Fibroblast of lung (primary cell): ENCODE measurements at places on chromosomes 12 and 14. TPM values are rescaled to one million over a fixed set of nuclear protein-coding genes. Genes with fewer than 3 reads are reported as not detected.

COCH gene
- 0.33 and 0.51 TPM in 2 replicates for total RNA-seq

MYF5 gene
- total RNA-seq = not detected in 2 replicates

ANO2 gene
- 0.17 TPM in 1 of 2 replicates, not detected in the other for total RNA-seq

PCED1B gene
- total RNA-seq = 0.26 and 0.33 TPM in 2 replicates

SLCO1C1 gene
- not detected in 2 replicates for total RNA-seq

SAMD15 gene
- total RNA-seq = 0.33 and 0.77 TPM in 2 replicates

NELL2 gene
- 0.17 and 0.26 TPM in 2 replicates for total RNA-seq

PPP4R4 gene
- 0.51 and 0.99 TPM in 2 replicates for total RNA-seq

- no peak for DNase-seq
Measured at GRCh38 chr14:38762845-38763244, 340.2 kb downstream of the SEC23A start.

GRCh38 chr14:75653563-75653962, 7.1 kb downstream of the ERG28 start:
- no peak for DNase-seq

DNA sequence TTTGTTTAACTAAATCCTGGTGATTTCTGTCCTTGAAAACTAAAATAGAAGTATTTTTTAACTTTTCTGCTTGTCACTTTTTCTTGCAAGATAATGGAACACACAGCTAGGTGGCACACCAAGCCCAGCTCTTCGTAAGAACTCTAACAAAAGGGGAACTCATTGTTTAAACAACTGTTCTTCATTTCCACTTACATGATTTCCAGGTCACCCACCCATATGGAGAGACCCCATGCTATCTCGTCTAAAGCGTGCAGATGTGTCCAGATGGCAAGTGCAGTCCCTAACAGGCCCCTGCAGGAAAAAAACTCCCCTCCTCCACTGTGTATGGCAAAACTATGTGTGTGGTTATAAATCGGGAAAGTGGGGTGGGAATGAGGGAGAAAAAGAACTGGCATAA, 43.3 kb upstream of the NT5DC3 start:
- peak; percentile 63 for DNase-seq

GRCh38 chr14:105187935-105188524, 6.9 kb upstream of the NUDT14 start:
- DNase-seq = no peak

DNA sequence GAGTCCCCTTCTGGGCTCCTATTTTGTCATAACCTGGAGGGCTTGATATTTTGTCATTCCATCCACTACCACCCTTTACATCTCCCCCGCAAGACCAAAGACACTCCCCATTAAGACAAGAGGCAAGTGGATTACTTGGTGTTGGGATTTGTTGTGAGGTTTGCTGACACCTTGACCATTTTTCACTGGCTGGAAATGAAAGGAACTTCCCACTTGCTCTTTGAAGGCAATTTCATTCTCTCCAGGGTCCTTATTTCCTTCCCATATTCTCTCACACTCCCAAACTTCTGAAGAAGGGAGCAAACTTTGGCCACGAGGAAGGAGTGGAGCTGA, 14.9 kb downstream of the AGAP2 start:
- no peak for DNase-seq

- DNase-seq = peak; percentile 36
Measured at GRCh38 chr12:30000401-30000800, 216.7 kb upstream of the TMTC1 start.

- peak; percentile 48 for DNase-seq
Measured at GRCh38 chr12:59980476-59980875, 384.6 kb downstream of the SLC16A7 start.

GRCh38 chr14:22546722-22547071, 42.3 kb downstream of the DAD1 start:
- no peak for DNase-seq

- DNase-seq = no peak
Measured at GRCh38 chr12:1839464-1839863, 19.1 kb downstream of the LRTM2 start.

DNA sequence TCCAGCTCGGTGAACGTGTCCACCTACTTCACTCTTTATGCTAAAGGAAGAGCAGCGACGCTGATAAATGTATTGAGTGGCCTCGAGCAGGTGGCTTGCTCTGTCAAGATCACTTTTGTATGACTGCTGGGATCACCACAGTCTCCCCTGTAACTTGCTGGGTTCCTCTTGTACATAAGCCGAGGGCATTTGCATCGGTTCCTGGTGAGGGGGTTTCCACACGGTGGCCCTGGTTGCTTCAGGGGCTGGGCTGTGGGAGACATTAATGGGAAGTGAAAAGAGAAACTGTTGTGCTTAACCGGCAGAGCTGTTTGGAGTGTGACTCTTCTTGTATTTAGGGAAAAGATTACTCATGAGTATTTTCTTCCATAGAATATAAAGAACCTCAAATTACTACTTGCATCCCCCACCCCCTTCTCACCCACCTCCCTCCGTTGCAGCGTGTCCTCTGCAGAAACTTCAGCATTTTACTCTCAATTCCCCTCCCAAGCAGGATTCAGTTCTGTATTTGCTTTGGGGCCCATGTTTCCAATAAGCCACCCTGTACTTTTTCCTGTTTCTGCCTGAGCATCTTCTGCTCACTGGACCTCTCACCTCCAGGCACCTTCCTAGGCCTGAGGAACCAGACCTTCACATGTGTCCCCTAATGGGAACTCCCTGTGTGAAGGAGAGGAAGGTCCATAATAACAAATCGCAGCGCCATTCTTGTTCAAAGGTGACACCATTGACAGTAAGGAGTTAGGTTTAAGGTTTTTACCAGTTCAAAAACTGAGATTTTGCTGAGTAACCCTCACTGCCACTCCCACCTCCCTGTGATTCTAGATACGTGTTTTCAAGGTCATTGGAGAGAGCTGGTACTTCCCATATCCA, 187.0 kb downstream of the ETV6 start:
- DNase-seq = no peak

DNA sequence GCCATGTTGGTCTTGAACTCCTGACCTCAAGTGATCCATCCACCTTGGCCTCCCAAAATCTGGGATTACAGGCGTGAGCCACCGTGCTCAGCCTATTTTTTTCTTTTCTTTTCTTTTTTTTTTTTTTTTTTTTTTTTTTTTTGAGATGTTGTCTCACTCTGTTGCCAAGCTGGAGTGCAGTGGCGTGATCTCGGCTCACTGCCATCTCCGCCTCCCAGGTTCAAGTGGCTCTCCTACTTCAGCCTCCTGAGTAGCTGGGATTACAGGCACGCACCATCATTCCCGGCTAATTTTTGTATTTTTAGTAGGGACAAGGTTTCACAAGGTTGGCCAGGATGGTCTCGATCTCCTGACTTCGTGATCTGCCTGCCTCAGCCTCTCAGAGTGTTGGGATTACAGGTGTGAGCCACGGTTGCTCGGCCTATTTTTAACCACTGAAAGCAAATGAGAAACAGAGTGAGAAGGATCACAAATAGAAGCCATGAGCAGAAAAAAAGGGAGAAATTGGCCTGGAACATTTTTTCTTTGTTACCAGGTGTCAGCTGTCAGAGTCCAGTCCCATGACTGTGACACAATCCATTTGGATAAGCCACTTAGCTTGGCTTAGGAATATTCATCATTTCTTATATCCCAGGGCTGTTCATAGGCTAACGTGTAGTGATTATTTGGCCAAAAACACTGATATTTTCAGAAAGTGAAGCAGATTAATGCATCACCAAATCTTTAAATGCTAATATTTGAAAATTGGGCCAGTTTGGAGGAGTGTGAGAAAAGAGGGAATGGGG, 7.9 kb upstream of the NFKBIA start:
- DNase-seq = no peak

DNA sequence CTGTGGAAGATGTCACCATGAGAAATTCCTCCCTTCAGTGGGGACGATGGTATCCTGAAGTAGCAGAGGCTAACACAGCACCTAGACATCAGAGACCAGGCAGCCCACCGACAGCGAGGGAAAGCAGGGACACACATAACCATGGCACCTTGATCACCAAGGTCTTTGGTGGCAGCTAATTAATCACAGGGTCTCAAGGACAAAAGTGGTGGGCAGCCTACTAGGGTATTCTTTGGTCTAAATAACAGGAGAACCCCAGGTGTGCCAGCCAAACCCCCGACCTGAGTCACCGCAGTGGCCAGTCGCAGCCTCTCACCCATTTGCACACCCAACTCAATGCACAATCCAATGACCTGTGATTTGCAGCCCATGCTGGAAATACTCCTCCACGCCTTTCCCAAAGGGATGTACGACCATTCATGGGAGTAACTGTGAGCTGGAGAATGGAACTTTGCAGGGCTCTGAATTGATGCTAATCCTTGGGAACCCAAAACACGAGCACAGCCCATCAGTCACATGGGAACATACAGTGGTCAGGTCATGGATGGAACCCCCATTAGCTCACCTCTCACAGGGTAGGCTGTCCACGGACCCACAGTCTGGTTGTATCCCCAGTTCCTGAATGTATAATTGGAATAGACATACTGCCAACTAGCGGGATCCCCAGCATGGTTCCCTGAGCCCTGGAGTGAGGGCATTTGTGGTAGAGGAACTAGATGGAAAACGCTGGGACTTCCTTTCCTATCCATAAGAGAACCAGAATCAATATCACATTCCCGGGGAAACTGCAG, 58.7 kb upstream of the C14orf180 start:
- DNase-seq = no peak

DNA sequence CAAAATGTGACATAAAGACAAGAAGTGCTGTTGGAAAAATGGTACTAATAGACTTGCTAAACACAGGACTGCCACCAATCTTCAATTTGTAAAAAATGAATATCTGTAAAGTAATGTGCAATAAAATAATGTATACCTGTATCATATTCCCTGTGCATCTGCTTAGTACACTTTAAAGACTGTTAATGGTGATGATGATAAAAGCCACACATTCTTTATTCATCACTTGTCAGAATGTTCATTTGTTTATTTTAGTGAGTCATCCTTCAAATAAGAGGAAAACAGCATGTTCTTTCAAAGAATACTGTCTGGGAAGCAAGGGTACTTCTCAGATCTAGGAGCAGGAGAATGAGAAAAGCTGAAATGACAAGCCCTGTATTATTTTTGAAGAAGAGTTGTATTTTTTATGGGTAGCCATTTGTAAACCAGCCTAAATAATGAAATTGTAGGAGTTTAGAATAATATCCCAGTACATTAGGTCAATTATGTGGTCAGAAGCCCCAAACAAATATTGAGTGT, 78.3 kb upstream of the PSMA6 start:
- DNase-seq = peak; percentile 63

- DNase-seq = no peak
Measured at GRCh38 chr14:88605594-88605993, 42.8 kb downstream of the ZC3H14 start.

DNA sequence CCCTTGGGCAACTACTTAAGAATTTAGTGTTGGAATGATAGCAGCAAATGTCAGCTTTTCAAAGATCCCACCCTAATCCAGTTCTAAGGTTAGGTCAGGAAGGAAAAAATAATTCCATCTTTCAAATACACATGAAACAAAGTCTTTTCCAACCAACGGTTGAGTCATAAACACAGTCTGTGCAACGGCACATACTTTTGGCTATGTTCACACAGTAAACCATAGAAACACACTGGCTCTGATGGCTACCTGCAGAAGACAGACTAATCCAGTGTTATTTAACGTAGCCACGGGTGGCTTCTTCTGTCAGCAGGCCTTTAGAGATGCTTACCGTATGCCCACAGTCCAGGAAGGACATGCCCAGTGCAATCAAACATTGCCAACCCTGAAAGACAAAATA, 35.7 kb downstream of the HIGD1C start:
- no peak for DNase-seq

GRCh38 chr14:23066368-23066767, 9.0 kb upstream of the CDH24 start:
- no peak for DNase-seq

GRCh38 chr12:116194935-116195431, 82.5 kb downstream of the MED13L start:
- DNase-seq = no peak

DNA sequence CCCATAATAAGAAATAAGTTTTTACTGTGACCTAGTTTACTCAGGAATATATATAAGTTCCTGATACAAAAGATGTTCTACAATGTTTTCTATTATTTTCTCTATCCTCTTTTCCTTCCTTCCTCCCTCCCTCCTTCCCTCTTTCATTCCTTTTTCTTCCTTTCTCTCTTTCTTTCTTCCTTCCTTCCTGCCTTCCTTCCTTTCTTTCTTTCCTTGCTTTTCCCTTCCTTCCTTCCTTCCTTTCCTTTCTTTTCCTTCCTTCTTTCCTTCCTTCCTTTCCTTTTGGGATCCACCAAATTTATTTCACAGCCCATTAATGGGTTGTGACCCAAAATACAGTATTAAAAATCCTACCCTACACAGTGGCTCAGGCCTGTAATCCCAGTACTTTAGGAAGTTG, 3.9 kb upstream of the VDR start:
- DNase-seq = no peak

DNA sequence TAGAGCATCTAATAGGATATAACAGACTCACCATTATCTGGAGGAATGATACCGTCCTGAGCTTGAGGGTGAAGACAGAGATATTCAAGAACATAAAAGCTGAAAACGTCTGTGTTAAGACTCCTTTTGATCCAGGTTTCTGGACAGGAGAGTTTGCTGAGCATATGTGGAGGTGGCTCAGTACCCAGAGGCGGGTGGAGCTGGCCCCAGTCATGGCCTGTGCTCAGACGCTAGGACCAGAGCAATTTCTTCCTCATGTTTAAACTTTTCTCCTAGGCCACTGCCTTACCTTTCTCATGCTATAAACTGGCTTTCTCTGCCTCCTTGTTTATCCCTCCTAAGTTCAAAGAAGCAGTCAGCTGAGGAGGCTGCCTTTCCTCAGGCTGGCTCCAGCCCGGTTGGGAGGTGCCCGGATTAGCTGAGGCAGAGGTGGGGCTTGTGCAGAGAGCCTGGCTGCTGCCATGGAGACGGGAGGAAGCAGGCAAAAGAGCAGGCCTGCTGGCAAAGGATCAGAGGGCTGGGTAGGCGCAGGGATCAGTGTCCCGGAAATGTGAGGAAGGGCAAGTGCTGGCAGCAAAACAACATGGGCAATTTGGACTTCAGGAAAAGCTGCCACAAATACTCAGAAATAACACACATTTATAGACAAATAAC, 13.7 kb downstream of the COA8 start:
- peak; percentile 91 for DNase-seq

DNA sequence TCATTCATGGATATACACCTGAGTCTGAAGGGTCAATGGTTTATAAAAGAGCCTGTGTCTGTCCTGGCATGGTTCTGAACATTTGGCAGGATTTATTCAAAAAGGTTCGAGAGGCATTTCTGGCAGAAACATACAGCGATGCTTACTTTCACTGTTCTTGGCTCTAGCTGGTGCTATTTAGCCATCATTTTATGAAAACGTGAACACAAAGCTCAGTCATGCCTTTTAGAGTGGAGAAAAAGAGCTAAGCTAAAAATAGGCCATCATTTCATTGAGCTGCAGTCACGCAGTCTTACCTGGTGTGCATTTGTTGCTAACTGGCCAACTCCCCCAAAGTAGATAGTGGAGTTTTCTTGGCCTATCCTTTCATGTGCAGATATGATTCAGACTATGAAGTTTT, 1209.5 kb downstream of the SLC16A7 start:
- DNase-seq = no peak

DNA sequence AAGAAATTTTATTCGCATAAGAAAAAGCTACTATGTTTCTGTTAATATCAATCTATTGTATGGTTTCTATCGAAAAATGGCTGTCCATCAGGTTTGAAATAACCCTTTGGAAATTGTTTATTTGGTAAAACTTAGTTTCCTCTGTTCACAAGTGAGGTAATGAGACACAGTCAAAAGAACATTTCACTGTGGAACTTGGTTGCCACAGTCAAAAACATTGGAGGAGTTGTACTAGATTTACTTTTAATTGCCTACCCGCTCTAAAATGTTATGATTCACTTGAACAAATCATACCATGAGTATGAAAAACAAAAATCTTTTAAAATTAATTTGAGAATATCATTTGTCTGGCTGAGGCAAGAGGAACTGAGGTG, 46.5 kb downstream of the ITPR2 start:
- no peak for DNase-seq

GRCh38 chr14:101961746-101962502, 2.4 kb upstream of the DYNC1H1 start:
- DNase-seq = no peak
